ENCODE measurements at places on chromosomes 4 and X. TPM values are rescaled to one million over a fixed set of nuclear protein-coding genes. Genes with fewer than 3 reads are reported as not detected.

- no peak for DNase-seq
These were observed 40.5 kb upstream of the RAPGEF2 start for GRCh38 chr4:159062381-159062780.

- DNase-seq, result no peak
These were observed 22.4 kb downstream of the IL3RA start for GRCh38 chrX:1358793-1359476.

GRCh38 chrX:51404445-51404844 lies 71.8 kb downstream of the NUDT10 start:
- DNase-seq, result no peak

GRCh38 chr4:89023140-89023539 lies 33.8 kb downstream of the FAM13A start:
- no peak for DNase-seq

DNA sequence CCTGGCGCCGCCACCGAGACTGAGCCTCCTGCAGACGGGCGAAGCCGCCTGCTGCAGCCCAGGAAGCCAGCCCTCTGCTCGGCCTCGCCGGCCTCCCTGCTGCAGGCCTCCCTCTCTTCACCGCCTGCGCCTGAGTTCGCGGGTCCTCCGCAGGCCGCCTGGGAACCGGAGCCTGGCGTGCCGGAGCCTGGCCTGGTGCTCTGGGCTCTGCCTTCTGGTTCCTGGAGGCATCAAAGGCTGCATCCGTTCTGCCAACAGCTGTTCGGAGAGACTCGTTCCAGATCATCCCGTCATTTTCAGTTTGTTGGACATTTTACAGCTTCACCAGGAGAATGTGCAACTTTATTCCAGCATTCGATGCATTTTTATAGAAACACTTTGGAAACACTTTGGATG lies 178.0 kb downstream of the DCLK2 start:
- no peak for DNase-seq

- DNase-seq, result no peak
These were observed 548.7 kb upstream of the DIPK2B start for GRCh38 chrX:45749375-45749774.

- DNase-seq, result no peak
These were observed 14.1 kb downstream of the KLF3 start for GRCh38 chr4:38678078-38678477.

- no peak for DNase-seq
These were observed at the start of gene TRIM75 for GRCh38 chr4:165053645-165054044. Gene TRIM75 (plus strand): TSS chr4:165053866. CDS start chr4:165059148, 5,282 bp downstream.

Gene CLCN5
- total RNA-seq, result 16.7 TPM

Gene BEND4
- total RNA-seq, result 1.0 TPM

All from neural crest cell (in vitro differentiated cells).